Foreskin fibroblast (primary cell): ENCODE measurements at places on chromosomes 3 and 15.

GRCh38 chr15:40084650-40085049 lies 24.0 kb downstream of the BMF start:
- no peak for DNase-seq

DNA sequence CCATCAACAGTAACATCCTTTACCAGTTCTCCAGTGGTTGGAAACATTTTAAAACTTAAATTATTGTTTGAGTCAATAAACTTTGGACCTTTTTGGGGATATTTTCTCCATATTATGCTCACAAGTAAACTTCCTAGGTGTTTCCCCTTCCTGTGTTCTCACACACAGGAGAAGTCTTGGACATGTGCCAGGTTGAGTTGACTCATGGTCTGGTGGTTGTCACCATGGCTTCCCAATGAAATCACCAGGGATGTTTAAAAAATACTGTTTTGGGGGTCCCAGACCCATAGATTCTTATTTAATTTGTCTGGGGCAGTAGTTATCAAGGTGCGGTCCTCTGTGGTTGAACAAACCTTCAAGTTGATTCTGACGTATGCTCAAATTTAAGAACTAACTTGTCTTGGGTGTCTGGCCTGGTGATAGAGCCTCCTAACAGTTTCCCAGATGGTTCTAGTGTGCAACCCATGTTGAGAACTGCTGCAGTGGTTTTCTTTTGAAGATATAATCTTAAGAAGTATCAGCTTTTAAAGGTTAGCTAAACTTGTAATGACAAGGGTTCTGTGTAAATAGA lies 291.8 kb downstream of the EDEM1 start:
- DNase-seq = no peak

DNA sequence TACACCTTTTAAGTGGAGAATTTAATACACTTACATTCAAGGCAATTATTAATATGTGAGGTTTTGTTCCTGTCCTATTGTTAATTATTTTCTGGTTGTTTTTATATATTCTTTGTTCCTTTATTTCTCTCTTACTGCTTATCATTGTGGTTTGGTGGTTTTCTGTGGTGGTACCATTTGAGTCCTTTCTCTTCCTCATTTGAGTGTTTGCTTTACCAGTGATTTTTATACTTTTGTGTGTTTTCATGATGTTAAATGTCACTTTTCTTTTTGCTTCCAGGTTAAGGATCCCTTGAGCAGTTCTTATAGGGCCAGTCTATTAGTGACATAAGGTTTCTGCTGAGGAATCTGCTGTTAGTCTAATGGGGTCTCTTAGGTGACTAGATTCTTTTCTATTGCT lies 116.5 kb downstream of the LRRK1 start:
- no peak for DNase-seq

- DNase-seq = no peak
These were observed 1076.9 kb upstream of the CFAP20DC start for GRCh38 chr3:60126511-60127304.

DNA sequence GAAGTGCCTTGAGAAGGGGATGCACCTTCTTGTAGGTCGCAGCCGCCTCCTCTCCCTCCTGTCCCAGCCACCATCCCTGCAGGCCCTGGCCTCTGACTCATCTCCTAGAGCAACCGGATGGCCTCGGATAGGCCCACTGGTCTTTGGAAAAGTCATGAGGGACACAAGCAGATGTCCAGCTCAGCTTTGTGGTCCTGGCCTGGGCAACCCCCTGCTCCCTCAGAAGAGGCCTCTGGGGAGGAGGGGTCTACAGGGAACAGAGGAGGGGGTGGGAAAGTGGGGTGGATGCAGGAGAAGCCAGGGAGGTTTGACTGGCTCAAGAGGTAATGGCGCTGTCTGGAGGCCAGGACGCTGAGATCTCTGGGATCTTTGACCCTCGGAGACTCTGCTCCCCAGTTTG lies 259.2 kb upstream of the TLE3 start:
- DNase-seq = no peak

GRCh38 chr3:18061737-18062656 lies 319.6 kb upstream of the TBC1D5 start:
- DNase-seq = peak; percentile 82

GRCh38 chr3:14490831-14491230 lies 49.3 kb downstream of the GRIP2 start:
- DNase-seq = no peak

GRCh38 chr15:60519218-60519617 lies 40.3 kb upstream of the ICE2 start:
- peak; percentile 68 for DNase-seq

DNA sequence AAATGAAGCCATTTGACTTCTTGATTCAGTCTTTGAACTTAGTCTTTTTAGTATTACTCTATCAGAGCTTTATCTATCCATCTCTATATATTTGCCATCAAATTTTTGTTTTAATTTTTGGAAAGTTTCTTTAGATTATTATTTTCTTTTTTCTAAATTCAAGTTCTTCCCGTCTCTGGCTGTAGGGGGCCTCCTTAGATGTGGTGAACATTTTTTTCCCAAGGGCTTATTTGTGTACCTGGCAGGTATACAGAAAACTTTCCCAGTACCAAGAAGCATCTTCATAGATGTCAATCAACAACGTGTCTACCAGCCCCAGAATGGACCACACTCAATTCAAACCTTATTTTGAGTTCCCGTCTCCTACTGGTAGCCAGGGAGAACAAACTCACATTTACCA lies 486.8 kb upstream of the CNTN4 start:
- DNase-seq = no peak

GRCh38 chr15:54566654-54567053 lies 588.4 kb downstream of the UNC13C start:
- no peak for DNase-seq

- no peak for DNase-seq
These were observed 156.7 kb downstream of the CACNA2D3 start for GRCh38 chr3:54279005-54279583.

DNA sequence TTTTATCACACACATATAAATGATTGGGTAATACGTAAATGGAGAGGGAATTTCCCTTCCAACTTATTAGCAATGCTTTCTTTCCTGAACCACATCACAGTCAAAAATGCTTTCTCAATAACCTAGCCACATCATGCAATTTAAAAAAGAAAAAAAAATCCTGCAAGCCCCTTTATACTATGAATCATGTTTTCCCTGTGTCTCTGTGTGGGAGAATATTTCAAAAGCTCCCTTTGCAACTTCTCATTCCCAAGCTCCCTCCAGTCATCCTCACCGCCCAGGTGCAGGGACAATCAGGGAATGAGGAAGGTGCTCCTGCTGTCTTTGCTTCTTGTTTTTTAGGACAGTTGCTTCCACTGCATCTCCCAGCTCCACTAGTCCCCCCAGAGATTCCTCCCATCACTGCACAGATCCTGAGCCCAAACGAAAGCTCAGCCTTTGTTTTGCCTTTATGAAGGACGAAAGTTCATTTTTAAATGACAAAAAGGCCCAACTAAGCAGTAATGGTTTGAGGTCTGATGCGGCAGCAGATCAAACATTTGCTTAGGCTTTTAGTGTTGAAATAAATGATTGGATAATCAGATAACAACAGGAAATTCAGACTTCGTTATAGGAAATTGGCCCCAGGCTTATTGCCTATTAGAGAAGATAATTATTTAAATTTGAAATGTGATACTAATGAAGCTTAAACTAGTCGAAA lies 47.8 kb upstream of the ADGRG7 start:
- peak; percentile 76 for DNase-seq

DNA sequence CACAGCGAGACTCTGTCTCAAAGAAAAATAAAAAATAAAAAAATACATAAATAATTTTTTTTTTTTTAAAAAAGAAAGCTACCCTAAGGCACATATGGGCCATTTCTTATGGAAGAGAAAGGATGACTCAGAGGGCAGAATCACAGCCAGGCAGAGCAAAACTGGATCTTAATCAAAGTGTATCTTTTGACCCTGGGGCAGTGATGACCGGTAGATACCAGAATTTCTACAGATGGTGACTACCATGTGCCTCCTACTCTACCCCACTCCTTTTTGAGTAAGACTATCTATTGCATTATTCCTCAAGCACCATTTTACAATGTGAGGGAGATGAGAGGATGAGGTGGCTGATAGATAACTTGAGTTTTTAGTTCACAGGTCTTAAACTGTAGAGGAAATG lies 26.0 kb downstream of the TARS3 start:
- DNase-seq = peak; percentile 55

GRCh38 chr3:20424086-20424485 lies 238.1 kb upstream of the SGO1 start:
- DNase-seq = no peak

GRCh38 chr3:27737091-27737490 lies 15.0 kb upstream of the EOMES start:
- no peak for DNase-seq

- DNase-seq = no peak
These were observed 462.9 kb upstream of the KCNMB2 start for GRCh38 chr3:178073366-178073765.

DNA sequence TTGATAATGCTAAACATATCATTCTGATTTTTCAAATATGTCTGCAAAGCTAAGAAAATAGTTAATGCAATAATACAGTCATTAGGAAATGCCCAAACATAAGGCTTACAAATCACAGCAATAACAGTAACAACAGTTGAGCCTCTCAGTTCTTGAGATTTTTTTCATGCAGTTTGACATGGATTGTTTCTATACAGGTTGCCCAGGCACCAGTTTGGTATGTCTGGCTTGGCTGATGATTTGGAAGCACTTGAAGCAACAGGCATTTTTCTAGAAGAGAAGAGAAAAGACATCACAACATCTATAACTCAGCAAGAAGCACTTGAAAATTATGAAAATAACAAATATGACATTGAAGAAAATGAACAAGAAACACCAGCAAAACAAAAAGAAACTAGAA lies 78.7 kb upstream of the COL6A5 start:
- no peak for DNase-seq

GRCh38 chr3:13502791-13503060 lies 22.6 kb downstream of the HDAC11 start:
- DNase-seq = no peak

DNA sequence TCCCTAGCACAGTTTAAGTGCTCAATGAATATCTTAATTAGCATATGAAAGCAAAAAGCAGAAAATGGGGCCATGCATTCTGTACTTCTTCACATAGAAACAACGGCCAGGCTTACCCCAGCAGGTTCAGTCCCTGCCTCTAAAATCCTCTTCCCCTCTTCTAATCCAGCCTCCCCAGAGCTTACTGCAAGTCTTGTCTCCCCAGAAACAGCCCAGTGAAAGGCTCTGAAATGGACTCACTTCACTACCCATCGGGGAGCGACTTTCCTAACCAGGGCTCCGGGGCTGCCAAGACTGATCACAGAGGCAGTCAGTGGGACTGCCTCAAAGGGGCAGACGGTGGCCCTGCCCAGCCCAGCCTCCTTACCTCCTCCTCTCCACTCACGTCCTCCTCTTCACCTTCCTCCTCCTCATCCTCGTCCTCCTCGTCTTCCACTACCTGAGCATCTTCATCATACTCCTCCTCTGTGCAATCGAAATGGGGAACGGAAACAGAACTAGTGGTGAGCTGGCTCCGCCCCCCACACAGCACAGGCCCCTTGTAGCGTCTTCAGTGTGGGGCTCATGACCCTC lies 38.0 kb downstream of the ANP32A start:
- no peak for DNase-seq

GRCh38 chr15:41987246-41987924 lies 15.0 kb upstream of the EHD4 start:
- no peak for DNase-seq

- no peak for DNase-seq
These were observed 41.6 kb downstream of the POLG start for GRCh38 chr15:89293012-89293411.

GRCh38 chr15:98745650-98746374 lies 97.5 kb downstream of the IGF1R start:
- peak; percentile 21 for DNase-seq

DNA sequence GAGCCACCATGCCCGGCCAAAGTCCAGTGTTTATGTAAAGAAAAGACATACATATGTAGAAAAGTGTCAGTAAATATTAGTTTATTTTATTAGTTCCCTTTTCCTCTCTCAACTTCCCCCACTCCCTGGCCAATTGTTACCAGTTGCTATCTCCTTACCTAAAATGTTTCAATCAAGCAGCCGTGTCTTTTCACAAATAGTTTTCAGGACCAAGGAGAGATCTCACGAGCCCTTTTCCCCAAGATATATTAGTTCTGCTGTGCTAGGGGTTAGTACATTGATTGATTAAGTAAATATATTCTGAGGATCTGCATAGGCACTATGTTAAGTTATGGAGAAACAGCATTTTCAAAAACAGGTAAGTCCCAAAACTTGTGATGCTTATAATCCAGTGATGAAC lies 87.4 kb downstream of the ZIC4 start:
- no peak for DNase-seq

DNA sequence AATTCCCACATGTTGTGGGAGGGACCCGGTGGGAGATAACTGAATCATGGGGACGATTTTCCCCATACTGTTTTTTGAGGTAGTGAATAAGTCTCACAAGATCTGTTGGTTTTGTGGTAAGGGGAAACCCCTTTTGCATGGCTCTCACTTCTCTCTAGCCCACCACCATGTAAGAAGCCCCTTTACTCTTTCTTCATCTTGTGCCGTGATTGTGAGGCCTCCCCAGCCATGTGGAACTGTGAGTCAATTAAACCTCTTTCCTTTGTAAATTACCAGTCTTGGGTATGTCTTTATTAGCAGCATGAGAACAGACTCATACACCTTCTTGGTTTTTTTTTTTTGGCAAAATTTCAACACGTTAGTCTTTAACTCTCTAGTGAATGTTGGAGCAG lies 18.1 kb downstream of the ARL8B start:
- DNase-seq = no peak

DNA sequence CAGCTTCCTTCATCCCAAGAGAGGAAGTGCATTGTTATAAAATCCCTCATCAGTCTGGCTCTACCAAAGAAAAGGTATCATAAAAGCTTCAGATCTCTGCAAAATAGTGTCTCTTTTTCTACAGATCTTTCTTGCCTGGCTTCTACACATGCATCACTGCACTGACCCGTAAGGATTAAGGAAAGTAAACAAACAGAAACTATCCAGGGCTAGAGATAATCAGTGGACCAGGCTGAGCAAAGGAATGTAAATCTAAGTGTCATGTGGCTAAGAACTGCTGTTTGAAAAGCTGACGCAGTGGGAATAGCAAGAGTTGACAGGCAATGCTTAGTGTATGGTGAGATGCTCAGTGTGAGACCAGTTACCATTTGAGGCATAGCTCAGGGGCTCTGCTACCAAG lies 339.7 kb downstream of the IL5RA start:
- DNase-seq = no peak

GRCh38 chr15:32956006-32956405 lies 238.2 kb downstream of the GREM1 start:
- peak; percentile 90 for DNase-seq

- peak; percentile 76 for DNase-seq
These were observed 181.4 kb downstream of the GAP43 start for GRCh38 chr3:115804713-115805119.

DNA sequence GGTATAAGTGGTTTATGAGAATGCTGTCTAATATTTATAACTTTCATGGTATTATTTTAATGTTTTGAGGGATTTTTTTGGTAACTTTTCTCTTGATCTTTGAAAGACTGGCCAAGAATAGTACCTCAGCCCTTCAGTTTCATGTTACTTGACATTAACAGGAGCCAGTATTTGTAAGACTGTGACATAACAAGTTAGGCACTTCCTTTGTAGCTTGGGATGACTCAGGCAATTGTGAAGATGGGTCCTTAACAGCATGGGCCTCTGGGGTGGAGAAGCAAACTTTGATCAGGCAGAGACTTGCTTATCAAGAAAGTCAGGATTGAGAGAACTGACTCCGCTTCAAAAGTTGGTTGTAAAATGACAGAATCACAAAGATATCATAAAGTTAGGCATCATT lies 9.5 kb downstream of the LRRC49 start:
- DNase-seq = peak; percentile 80
